DMS53 (cell line): ENCODE measurements at places on chromosomes 6 and 20.
A peak's percentile ranks its signal among the peaks of the same experiment; 100 is the strongest.

DNA sequence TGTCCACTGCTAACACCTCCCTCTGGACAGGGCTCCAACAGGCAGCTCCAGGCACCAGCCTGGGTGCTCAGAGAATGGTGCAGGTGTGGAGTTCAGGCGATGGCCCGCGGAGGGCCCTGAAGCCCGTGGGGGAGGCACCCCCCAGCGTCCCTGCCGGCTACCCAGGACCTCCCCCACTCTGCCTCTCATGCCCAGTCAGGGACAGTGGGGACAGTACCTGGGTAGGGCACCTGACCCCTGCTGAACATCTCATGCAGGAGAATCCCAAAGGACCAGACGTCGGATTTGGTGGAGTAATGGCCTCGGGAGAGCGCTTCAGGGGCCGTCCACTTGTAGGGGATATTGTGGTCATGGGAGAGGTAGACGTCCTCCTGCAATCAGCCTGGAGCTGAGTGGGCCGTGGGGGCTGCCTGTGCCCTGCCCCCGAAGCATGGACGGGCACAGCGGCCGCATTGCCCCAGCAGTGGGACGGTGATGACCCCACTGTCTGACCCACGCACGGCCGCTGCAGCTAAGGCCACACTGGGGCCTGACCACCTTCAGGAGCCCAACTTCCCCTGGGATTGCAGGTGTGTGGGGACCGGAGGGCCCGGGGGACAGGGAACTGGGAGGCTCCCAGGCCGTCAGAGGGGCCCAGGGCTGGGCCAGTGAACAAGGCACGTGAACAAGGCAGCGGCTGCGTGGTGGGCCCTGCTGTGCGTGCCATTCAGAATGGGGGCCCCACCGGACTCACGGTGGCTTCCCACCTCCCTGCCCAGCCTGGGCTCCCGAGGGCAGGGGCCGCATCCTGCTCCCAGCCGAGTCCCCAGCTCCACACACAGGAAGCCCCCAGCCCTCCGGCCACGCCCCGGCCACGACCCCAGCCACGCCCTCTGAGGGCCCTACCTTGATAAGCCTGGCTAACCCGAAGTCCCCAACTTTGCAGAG is 7.1 kb downstream of the PTK6 start:
- DNase-seq: no peak

- no peak for DNase-seq
These were observed 1.8 kb downstream of the NFKBIE start for GRCh38 chr6:44263354-44264100.

DNA sequence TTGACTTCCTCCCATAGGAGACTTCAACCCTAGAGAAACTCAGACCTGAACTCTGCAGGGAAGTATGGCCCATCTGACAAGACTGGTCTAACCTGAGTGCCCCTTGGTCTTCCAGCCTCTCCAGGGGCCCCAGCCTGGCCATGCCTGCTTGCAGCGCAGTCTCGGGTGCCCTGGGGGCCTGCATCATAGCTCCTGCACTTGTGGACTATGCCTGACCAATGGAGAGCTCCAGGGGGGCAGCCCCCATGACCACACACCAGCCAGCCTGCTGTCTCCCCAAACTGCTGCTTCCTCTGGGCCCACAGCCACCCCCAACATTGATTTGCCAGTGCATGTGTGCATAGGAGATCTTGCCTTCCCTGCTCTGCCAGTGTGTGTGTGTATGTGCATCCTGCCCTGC is 608.6 kb upstream of the MARCKS start:
- DNase-seq: no peak

DNA sequence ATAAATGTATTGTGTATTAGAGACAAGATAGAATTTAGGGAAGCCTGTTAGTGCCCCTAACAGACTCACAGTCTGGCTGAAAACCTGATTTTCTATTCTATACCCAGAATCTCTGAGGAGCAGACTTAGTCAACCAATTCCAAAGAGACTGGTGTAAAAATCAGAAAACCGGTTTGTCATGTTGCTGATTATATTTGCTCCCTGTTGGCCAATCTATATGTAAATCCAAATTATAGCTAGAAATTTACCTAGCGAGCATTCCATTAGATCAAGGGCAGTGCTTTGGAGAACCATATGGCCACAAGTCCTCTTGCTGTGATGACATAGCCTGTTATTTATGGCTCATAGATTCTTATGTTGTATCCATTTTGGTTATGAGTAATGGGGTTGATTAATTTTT is 4.8 kb downstream of the NFYA start:
- DNase-seq: no peak

DNA sequence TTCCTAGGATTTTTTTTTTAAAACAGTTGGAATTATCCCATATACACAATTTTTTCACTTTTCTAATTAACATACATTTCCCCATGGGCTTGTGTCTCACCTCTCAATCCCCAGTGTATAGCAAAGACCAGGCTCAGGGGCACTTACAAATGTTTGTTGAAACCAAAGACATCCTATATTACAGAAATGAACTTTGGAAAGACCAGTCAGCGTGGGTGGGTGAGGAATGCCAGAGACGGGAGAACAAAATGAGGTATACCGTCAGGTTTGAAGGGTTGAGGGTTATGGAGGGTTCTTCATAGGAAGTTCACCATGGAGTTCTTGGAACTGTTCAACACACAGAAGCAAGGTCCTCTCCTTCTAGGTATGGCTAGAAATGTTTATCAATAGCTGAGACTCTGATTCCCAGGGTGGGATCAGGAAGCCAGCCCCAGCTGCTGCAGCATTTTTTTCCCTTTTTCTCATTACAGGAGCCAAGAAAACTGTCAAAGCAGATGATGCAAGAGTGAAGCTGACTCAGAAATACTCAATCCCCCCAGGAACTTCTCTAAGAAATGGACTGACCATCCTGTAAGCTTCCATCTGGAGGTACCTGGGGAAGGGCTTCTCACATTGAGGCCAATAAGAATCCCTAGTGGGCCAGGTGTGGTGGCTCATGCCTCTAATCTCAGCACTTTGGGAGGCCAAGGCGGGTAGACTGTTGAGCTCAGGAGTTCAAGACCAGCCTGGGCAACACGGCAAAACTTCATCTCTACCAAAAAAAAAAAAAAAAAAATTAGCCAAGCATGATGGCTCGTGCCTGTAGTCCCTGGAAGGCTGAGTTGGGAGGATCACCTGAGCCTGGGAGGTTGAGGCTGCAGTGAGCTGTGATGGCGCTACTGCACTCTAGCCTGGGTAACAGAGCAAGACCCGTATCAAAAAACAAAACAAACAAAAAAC is 15.9 kb upstream of the TBC1D20 start:
- DNase-seq: no peak

DNA sequence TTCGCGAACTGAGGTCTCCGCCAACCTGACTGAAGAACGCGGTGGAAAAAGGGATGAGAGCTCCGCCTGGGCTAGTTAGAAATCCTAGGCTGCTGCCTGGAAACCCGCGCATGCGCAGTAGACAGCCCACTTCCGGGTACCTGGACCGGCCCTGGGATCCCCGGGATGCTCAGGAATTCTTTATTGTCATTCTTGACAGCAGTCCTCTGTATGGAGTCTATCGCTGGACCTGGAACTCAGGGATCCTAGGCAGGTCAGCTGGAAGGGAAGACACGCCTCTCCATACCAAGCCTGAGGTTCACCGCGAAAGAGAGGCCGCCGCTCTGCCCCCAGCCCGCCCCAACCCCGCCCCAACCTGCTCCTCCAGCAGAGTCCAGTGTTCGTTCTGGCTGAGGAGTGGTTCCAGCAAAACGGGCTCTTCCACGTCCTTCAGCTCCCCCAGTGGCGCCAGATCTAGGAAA is 1379.2 kb upstream of the DEFB115 start:
- peak; percentile 93 for DNase-seq

- DNase-seq: no peak
These were observed 71.3 kb downstream of the ATXN1 start for GRCh38 chr6:16689788-16690607.

DNA sequence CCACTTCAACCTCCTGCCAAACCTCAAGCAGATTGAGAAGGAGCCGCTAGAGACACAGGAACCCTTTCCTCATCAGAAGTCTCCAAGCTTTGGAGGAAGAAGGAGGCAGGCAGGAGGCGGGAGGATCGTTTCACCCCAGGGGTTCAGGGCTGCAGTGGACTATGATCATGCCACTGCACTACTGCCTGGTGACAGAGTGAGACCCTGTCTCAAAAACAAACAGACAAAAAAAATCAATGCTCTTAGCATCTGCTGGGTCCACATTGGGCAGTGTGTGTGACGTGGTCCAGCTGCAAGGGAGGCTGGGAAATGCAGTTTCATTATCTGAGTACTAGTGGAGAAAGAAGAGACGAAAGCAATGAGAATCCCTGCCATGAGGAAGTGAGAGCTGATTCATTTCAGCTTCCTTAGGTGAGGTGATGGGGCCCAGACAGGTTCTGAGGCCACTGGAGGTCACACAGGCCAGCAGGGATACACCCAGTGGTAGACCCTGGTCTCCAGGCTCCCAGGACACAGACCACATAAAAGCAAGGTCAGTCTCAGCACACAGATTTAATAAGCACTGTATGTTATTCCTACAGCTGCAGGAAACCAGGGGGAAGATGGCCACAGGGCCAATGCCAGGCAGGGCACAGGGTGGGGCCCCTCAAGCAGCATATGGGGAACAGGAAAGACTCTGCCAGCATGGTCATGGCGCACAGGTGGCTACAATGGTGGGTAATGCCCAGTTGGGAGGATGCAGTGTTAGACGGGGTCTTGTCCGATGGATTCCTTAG is 4.3 kb downstream of the GFRA4 start:
- no peak for DNase-seq

DNA sequence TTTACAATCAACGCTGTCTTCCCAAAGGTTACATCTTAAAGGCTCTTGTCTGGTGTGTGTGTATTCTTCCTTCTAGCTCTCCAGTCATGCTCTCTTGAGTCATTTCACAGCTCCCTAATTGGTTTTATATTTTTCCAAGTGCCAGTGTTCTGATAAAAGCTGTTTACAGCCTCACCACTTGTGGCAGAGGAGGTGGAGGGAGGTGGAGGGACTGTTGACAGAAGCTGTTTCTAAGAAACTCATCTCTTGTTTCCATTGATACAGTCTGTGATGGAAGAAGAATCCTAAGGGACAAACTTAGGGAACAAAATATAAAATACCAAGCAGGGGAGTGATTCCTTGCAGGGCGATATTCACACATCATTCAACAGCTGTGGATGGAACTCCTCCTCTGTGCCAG is 64.0 kb downstream of the QRSL1 start:
- DNase-seq: no peak

- no peak for DNase-seq
These were observed 88.8 kb upstream of the NFATC2 start for GRCh38 chr20:51631011-51631950.

GRCh38 chr6:11785774-11786579 is 7.4 kb upstream of the ADTRP start:
- DNase-seq: peak; percentile 89

GRCh38 chr20:4086771-4087687 is 71.7 kb upstream of the RNF24 start:
- DNase-seq: no peak

DNA sequence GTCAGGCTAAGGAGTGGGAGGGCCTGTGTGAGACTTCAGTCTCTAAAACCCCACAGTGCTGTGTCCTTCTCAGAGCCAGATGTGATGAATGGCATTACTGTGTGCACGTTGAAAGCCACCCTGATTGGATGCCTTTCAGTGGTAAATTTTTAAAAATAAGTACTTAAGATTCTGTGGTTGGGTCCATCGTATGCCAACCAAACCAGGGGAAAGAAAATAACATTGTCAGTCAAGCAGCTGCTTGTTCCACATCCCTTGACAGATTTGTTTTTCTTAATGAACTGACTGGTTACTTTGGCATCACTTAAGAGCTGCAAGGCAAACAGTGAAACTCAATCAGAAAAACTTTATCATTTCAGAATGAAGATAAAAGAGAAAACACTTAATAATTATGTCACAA is 334.0 kb upstream of the NT5E start:
- DNase-seq: no peak
